Cardiac muscle cell (in vitro differentiated cells and primary cell): ENCODE measurements at places on chromosomes 5 and 9. TPM values are rescaled to one million over a fixed set of nuclear protein-coding genes. Genes with fewer than 3 reads are reported as not detected.

The RETREG1 gene
- total RNA-seq = 14.0 and 17.3 TPM in 2 replicates

DNA sequence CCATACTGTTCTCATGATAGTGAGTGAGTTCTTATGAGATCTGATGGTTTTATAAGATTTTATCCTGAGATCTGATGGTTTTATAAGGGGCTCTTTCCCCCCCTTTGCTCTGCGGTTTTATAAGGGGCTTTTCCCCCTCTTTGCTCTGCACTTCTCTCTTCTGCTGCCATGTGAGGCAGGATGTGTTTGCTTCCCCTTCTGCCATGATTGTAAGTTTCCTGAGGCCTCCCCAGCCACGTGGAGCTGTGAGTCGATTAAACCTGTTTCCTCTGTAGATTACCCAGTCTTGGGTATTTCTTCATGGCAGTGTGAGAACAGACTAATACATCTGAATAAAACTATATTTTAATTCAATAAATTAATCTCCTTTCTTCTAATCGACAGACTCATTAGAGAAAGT lies 64.9 kb upstream of the ZSWIM6 start:
- no peak for DNase-seq
- H3K27me3 ChIP-seq = no peaks in the 10 kb centered on the region
- no peaks in the 10 kb centered on the region for H3K4me1 ChIP-seq
- no peak overlapping the region for H3K4me3 ChIP-seq

The C5 gene
- total RNA-seq = 0.85 and 1.3 TPM in 2 replicates

The FCN1 gene
- not detected in 2 replicates for total RNA-seq

DNA sequence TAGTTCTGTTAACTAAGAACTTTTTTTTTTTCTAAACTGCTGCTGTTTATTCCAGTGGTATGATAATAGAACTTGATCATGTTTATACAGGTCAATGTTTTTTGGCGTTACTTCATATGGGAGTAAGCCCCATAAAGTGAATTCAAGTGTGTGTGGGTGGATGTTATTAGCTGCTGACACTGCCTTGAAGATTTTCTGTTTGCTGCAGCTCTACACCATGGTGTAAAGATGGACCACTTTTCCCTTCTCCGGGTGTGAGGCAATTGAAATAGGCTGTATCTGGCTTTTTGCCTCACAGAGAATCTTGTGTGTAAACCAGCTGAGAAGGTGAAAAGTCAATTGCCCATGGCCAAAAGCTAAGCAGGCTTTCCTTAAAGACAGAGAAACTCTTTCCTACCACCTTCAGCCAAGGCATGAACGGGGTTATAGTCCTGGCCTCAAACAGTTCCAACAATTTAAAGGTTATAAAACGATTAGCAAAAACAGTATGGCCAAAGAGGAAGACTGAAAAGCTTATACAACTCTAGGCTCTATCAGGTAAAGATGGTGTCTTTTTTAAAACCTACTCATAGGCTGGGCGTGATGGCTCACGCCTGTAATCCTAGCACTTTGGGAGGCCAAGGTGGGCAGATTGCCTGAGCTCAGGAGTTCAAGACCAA lies 33.9 kb upstream of the ABCA1 start:
- H3K27ac ChIP-seq = no peak overlapping the region
- H3K36me3 ChIP-seq = no peaks in the 10 kb centered on the region
- no peaks in the 10 kb centered on the region for H3K27me3 ChIP-seq
- no peak for DNase-seq
- no peaks in the 10 kb centered on the region for H3K4me1 ChIP-seq

DNA sequence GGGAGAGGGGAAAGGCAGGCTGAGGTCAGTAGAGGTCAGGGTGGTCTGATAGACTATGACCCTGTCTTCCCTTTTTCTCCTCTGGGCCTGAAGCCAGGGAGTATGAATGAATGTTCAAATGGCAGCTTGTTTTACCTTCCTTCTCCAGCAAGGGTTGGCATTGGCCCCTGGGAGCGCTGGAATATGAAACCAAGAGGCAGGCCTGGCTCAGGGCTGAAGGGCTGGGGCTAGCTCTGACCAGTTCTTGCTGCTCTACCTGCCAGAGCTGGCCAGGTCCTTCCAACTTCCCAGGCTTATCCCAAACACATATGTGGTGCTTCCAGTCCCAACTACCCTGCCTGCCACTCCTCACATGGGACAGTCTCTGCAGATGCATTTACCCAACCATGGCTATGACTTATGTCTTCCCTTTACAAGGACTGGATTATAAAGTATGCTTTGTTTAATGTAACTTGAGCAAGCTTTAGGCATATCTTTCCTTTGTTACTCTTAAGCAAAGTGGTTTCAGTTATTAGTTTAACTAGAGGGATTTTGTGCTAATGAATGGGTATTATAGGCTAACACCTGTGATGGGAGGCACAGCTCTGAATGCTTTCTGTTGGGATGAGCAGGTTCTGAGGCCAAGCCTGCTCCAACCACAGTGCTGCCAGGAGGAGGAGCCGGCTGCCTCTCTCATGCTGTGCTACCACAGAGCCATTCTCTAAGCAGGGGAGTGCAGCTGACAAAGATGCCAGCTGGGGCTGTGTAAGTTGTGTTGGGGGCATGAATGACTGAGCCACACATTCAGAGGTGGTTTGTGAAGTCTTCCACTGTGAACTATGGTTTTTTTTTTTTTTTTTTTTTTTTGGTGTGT lies 6.1 kb downstream of the CCNI2 start:
- no peaks in the 10 kb centered on the region for H3K4me1 ChIP-seq
- peaks cover 3% of the 10 kb centered on the region for H3K36me3 ChIP-seq
- DNase-seq = no peak
- no peak overlapping the region for H3K27ac ChIP-seq
- no peak overlapping the region for H3K4me3 ChIP-seq

DNA sequence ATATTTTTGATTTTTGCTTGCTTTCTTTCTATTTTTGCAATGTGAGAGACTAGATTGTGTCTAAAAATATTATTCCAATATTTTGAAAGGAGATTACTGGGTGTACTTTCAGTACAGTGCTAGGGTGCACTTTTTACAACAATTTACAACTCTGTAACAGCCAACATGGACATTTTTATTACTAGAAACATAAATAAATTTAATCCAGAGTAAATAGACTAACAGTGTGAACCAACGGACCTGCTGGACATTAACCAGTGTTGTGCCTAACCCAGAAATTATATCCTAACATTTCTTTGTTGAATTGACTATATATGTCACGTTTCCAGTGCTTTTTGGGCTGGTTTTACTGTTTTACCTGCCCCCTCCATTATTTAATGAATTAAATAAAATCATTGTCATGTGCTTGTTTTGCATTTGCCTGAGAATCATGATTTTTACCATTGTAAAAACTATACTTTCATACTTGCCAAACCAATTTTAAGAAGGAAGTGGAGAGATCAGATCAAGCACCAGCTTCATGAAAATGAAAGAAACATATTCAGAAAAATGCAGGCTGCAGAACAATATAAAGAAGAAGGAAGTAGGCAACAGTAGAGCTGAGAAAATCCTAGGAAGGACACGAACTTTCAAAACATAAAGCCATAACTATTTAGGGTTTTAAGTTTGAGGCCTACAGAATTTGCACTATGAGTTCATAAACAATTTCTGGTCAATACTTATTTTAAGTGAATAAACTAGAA lies 400.8 kb upstream of the PIK3R1 start:
- DNase-seq = no peak
- no peaks in the 10 kb centered on the region for H3K36me3 ChIP-seq
- H3K27me3 ChIP-seq = no peaks in the 10 kb centered on the region
- H3K4me3 ChIP-seq = no peak overlapping the region
- H3K27ac ChIP-seq = no peak overlapping the region

- H3K4me3 ChIP-seq = no peak overlapping the region
- no peaks in the 10 kb centered on the region for H3K36me3 ChIP-seq
- peak; percentile 66 for DNase-seq
- no peaks in the 10 kb centered on the region for H3K4me1 ChIP-seq
- no peak overlapping the region for H3K27ac ChIP-seq
Measured at GRCh38 chr5:72268753-72269410, 51.2 kb downstream of the MRPS27 start.

- peak; percentile 84 for DNase-seq
- no peak overlapping the region for H3K4me3 ChIP-seq
- H3K27me3 ChIP-seq = no peaks in the 10 kb centered on the region
- H3K36me3 ChIP-seq = no peaks in the 10 kb centered on the region
- H3K27ac ChIP-seq = no peak overlapping the region
- peaks cover 5% of the 10 kb centered on the region for H3K4me1 ChIP-seq
Measured at GRCh38 chr5:126780165-126780827, 3.4 kb downstream of the LMNB1 start.

The RPS14 gene
- total RNA-seq = 2,228 and 2,781 TPM in 2 replicates

- peaks cover 36% of the 10 kb centered on the region for H3K36me3 ChIP-seq
- no peaks in the 10 kb centered on the region for H3K27me3 ChIP-seq
- H3K4me1 ChIP-seq = no peaks in the 10 kb centered on the region
- no peak overlapping the region for H3K4me3 ChIP-seq
Measured at GRCh38 chr5:132901036-132901435, 27.6 kb downstream of the LEAP2 start.

DNA sequence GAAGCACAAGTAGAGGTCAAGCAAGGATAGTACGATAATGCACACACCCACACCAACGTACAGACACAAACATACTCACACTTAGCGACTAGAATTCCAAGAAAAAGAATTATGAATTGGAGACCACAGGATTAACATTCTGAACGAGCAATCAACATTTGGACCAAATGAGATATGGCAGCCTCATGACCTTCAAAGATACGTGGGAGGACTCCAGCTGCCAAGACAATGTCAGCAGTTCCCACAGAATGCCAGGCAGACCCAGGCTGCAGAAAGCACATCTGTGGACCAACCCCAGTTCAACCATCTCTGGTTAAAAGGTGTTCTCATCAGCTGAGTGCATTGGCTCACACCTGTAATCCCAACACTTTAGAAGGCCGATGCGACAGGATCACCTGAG lies 187.6 kb upstream of the GRAMD2B start:
- H3K36me3 ChIP-seq = no peaks in the 10 kb centered on the region
- no peak overlapping the region for H3K27ac ChIP-seq
- H3K4me3 ChIP-seq = no peak overlapping the region
- no peaks in the 10 kb centered on the region for H3K4me1 ChIP-seq
- no peaks in the 10 kb centered on the region for H3K27me3 ChIP-seq
- no peak for DNase-seq

GRCh38 chr9:124964604-124965003 lies 23.7 kb upstream of the GOLGA1 start:
- DNase-seq = no peak
- no peak overlapping the region for H3K4me3 ChIP-seq
- peaks cover 9% of the 10 kb centered on the region for H3K36me3 ChIP-seq
- H3K27me3 ChIP-seq = no peaks in the 10 kb centered on the region

- H3K36me3 ChIP-seq = no peaks in the 10 kb centered on the region
- DNase-seq = no peak
- no peak overlapping the region for H3K27ac ChIP-seq
- H3K4me1 ChIP-seq = peaks cover 9% of the 10 kb centered on the region
- H3K27me3 ChIP-seq = no peaks in the 10 kb centered on the region
- H3K4me3 ChIP-seq = no peak overlapping the region
Measured at GRCh38 chr5:132222649-132223038, 5.0 kb downstream of the P4HA2 start.

- no peak for DNase-seq
- no peak overlapping the region for H3K27ac ChIP-seq
- H3K4me1 ChIP-seq = no peaks in the 10 kb centered on the region
Measured at GRCh38 chr9:1272488-1272887, 222.3 kb downstream of the DMRT2 start.

The SGCD gene
- total RNA-seq = 1.3 and 1.9 TPM in 2 replicates

The RGS7BP gene
- 0.11 and 0.45 TPM in 2 replicates for total RNA-seq

DNA sequence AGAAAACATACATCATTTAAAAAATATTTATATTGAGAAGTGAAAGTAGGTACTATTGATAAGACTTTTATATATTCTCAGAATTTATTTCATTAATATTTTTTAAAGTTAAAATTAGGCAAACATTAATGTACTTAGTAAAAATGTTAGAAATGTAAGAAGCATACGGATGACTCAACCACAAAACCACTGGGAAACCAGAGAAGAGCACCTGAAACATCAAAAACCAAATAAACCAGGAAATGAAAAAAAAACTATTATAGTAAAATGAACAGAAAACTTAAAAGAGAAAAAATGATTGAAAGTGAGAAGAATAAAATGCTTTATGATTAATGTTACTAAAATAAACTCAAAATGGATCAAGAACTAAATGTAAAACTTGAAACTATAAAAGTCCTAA lies 233.2 kb upstream of the DAB2 start:
- DNase-seq = no peak
- no peaks in the 10 kb centered on the region for H3K36me3 ChIP-seq
- no peaks in the 10 kb centered on the region for H3K27me3 ChIP-seq
- no peak overlapping the region for H3K4me3 ChIP-seq
- no peaks in the 10 kb centered on the region for H3K4me1 ChIP-seq
- H3K27ac ChIP-seq = no peak overlapping the region

DNA sequence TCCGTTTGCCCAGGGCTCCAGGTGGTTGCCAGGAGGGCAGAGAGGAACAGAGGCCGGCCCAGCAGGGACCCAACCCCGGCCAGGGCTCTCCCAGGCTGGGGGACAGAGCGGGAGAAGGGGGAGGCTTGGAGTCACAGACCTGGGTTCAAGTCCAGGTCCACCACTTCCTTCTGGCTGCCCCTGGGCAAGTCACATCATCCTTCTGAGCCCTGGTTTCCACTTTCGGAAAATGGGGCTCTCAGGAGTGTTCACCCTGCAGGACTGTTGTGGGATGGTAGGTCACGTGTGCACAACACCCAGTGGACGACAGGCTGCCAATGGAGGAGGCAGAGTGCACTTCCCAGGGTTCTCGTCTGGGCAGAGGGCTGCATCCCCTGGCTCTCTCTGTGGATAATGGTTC lies 245.4 kb downstream of the PBX3 start:
- H3K27me3 ChIP-seq = no peaks in the 10 kb centered on the region
- no peaks in the 10 kb centered on the region for H3K4me1 ChIP-seq
- no peaks in the 10 kb centered on the region for H3K36me3 ChIP-seq
- H3K27ac ChIP-seq = no peak overlapping the region

The TPPP gene
- total RNA-seq = 7.3 and 7.7 TPM in 2 replicates

GRCh38 chr5:6392561-6392960 lies 14.2 kb upstream of the MED10 start:
- H3K4me1 ChIP-seq = no peaks in the 10 kb centered on the region
- H3K36me3 ChIP-seq = no peaks in the 10 kb centered on the region
- DNase-seq = no peak
- H3K4me3 ChIP-seq = no peak overlapping the region
- no peaks in the 10 kb centered on the region for H3K27me3 ChIP-seq

GRCh38 chr9:5971740-5972139 lies 43.7 kb downstream of the RANBP6 start:
- DNase-seq = no peak
- H3K36me3 ChIP-seq = peaks cover 13% of the 10 kb centered on the region
- no peak overlapping the region for H3K27ac ChIP-seq
- H3K4me3 ChIP-seq = no peak overlapping the region
- no peaks in the 10 kb centered on the region for H3K4me1 ChIP-seq
- no peaks in the 10 kb centered on the region for H3K27me3 ChIP-seq

DNA sequence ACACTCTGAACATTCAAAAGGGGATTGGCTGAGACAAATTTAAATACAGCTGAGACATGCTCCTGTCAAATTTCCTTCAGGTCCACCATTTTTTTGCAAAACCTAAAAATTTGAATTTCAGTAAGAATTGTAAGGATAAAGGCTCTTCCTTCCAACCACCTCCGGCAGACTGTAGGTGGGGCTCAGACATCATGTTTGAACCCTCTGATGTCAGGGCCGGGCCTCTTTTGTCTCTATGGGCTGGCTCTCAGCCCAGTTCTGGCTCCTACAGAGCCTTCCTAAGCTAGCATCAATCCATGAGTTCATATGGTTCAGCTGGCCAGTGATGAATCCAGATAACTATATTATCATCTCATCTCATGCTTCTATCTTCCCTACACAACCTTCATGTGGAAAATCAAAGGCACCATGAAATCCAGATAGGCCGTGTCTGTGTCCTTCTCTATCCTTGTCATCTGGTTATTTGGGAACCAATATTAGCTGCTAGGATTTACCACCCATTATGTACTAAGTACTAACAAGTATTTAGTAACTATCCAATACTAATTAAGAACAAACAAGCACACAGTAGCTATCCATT lies 44.2 kb downstream of the NIPSNAP3B start:
- no peaks in the 10 kb centered on the region for H3K4me1 ChIP-seq
- no peak overlapping the region for H3K4me3 ChIP-seq
- H3K36me3 ChIP-seq = peaks cover 49% of the 10 kb centered on the region
- no peak overlapping the region for H3K27ac ChIP-seq
- H3K27me3 ChIP-seq = no peaks in the 10 kb centered on the region
